CD4-positive, alpha-beta T cell treated with Interleukin-17A for 1 hour (primary cell): ENCODE measurements at places on chromosomes 4 and X.

- no peak for DNase-seq
These were observed 41.7 kb downstream of the PAGE2 start for GRCh38 chrX:55130481-55130880.

- DNase-seq, result no peak
These were observed 134.8 kb downstream of the NAP1L3 start for GRCh38 chrX:93538575-93538974.

GRCh38 chrX:154428176-154429171 is at the start of gene ATP6AP1:
TSS of gene ATP6AP1 (plus strand) at chrX:154428677. CDS start at chrX:154428693, 16 bp downstream.
- peak; percentile 92 for DNase-seq

DNA sequence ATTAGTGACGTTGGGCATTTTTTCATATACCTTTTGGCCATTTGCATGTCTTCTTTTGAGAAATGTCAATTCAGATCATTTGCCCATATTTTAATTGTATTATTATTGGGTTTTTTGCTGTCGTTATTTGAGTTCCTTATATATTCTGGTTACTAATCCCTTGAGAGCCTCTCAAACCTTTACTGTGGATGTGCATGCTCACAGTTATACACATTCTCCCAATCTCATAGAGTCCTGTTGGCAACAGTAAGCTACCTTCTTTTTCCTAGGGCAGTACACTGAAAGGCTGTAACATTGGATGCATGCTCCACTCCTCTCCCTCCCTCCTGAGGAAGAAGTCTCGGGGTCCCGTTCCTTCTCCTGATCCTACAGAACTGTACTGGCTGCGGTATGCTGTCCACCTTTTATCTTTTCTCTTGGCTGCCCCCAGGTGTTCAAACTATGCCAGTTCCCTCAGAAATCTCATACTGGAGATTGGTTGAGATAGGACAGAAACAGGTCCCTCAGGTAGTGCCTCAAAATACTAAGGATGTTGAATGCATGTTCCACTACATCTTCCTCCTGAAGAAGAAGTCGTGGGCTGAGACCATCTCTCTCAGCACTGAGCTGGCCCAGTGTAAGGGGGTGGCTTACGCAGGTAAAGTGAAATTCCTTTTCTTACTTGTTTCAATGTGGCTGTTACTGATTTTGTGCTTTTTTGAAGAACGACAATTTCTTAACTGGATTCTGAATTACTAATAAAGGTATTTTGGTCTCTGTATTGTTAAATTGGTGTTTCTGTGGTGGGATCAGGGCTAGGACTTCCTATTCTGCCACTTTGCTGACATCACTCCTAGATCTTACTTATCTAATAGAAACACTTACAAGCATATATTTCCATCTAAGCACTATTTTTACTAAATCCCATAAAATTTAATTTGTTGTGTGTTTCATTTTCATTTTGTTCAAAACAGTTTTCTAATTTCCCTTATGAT is 145.4 kb upstream of the HUWE1 start:
- peak; percentile 66 for DNase-seq

DNA sequence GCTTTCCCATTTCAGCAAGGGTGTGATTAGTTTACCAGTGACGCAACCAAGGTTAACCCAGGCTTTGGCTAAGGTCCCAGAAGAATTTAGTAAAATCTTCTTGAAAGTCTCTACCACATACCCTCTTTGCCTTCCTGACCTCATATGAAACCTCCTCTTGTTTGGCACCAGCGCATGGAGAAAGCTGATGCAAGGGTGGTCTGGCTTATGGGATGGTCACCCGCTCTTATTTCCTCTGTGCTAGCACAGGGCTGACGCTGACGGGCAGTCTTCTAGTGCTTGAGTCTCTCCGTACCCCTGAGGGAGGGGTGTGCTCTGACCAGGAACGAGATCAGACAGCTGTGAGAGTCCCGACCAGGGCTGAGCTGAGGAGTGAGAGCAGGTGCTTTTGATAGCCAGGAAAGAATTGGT is 137.6 kb downstream of the TENM3 start:
- no peak for DNase-seq

DNA sequence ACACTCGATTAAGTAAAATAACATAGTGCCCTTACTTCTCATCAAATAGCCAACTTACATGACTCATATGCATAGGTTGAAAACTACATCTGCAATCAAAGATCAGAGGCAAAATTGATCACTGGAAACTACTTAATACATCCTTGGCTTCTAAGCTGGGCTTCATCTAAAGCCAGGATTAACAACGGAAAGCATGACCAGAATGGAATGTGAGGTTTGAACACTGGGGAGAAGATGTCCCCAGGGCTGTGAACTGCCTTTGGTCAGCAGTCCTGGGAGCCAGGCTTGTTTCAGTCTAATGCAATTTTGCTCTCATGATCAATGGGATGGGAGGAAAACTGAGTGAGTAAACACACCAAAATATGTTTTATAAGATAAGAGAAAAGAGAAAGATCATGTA is 192.5 kb upstream of the TTC29 start:
- DNase-seq, result no peak

DNA sequence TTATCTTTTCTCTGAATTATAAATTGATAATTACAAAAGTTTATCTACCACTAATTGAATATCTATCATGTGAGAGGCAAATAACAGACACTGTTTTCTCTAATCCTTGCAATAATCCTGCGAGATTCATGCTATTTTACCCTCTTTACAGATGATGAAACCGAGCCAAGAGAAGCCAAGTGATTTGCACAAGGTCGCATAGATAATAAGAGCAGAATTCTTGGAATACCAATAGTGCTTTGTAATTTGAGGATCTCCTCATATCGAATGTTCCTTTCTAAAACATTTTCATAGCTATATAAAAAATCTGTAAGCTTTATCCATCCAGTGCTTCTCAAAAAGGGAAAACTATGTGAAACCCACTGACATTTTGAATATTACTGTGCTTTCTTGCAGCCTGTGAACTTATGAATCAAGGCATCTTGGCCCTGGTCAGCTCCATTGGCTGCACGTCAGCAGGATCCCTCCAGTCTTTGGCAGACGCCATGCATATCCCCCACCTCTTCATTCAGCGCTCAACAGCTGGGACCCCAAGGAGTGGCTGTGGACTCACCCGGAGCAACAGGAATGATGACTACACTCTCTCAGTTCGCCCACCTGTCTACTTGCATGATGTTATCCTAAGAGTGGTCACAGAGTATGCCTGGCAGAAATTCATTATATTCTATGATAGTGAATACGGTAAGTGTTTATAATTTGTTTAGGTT is 743.8 kb upstream of the ATOH1 start:
- no peak for DNase-seq

DNA sequence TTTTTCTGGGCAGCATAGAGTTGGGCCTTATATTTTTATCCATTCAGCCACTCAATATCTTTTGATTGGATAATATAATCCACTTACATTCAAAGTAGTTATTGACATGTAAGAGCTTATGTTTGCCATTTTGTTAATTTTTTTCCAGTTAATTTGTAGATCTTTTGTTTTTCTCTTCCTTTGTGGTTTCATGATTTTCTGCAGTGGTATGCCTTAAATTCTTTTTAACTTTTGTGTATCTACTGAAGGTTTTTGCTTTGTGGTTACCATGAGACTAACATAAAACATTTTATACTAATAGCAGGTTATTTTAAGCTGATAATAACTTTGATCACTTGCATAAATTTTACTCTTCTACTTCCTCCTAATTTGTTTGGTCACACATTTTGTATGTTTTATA is 140.8 kb upstream of the GATB start:
- no peak for DNase-seq

DNA sequence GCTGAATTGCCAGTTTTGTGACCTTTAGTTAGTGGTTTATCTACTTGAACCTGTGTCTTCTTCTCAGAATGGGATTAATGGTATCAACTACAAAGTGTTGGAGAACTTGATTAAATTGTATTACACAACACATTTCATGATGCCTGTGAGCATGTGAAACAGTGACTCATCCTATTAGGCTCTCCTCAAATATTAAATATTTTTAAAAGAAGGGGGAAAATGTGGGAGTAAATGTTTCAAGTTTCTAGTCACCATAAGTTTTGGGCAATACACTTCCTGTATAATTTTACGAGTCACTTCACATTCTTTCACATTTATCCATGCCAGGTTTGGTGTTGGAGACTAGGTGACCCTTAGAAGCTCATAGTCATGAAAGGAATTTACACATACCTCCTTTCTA is 147.0 kb downstream of the HS3ST1 start:
- no peak for DNase-seq

DNA sequence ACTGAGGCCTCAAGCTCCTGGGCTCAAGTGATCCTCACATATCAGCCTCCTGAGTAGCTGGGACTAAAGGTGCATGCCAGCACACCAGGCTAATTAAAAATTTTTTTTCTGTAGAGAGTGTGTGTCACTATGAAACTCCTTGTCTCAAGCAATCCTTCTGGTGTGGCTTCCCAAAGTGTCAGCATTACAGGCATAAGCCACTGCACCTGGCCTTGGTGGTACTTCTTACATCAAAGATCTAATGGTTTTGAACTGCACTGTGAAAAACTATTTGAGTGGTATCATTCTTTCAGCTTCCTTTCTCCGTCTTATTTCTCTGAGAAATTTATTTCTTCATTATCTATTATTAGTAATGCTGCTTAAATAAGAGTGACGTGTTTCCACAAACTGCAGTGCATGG is 98.5 kb downstream of the UNC5C start:
- DNase-seq, result no peak

GRCh38 chrX:113906168-113906567 is 677.7 kb upstream of the HTR2C start:
- no peak for DNase-seq

DNA sequence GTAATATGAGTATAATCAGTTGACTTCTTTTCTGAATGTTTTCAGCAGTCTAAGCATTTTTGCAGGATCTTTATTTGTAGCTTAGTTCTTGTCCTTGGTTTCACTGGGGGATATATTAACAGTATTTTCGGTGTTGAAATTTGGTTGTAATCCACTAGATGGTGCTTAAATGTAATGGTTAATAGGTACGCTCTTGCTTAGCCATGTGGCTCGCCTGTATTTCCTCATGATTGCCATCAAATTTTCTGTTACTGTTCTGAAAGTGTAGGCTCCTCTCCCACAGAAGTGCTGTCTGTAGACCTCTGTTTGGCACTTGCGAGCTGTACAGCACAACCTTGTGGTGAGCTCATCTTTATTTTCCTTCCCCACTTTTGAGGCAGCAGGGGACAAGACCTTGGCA is 3.9 kb upstream of the FAAH2 start:
- DNase-seq, result peak; percentile 45

DNA sequence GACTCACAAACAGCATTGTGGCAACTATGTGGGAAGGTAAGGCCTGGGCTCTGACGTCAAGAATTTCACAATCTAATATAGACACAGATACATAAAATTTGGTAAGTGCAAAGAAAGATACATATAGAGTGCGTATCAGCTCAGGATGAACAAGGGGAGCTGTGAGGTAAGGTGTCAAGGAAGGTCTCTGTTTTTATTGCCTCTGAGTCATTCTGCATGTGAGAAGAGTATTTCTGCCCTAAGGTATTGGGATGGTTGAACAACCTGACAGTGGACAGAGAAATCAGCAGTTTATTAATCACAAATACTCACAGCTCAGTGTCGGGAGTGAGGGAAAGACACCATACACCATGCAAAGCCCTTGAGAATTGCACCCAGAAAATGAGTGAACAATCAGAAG is 89.8 kb downstream of the COMMD8 start:
- DNase-seq, result no peak

- no peak for DNase-seq
These were observed 1662.8 kb upstream of the ADGRL3 start for GRCh38 chr4:59537246-59537886.

- no peak for DNase-seq
These were observed 141.5 kb upstream of the SMAD1 start for GRCh38 chr4:145340071-145340675.

DNA sequence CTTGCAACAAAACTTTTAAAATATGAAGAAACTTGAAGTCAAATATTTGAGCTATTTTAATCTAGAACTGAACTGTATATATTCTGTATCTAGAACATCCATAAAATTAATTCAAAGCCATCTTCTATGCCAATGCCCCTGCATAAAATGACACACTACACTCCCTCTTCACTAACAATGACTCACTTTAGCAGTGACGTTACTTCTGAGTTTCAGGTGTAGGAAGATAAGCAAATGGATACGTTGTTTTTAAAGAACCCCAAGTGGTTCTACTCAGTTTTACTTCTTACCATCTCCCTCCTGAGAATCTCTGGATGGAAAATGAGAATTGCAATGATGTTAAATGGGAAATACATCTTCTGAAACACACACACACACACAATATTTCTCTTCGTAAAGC is 45.2 kb downstream of the CXXC4 start:
- DNase-seq, result no peak

DNA sequence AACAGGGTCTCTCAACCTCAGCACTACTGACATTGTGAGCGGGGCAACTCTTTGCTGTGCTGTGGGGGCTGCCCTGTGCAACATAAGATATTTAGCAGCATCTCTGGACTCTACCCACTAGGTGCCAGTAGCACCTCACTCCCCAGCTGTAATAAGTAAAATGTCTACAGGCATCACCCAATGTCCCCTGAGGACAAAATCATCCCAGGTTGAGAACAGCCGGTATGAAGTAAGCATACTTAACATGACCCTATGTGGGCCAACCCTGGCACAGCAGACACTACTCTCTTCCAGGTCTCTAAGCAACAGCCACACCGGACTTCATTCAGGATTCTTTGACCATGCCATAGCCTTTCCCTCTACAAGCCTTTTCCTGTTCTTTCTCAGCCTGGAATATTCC is 10.5 kb upstream of the MGST2 start:
- DNase-seq, result no peak

GRCh38 chrX:115413246-115413878 is 123.8 kb downstream of the LUZP4 start:
- no peak for DNase-seq

GRCh38 chrX:141341341-141341740 is 99.0 kb upstream of the SPANXC start:
- DNase-seq, result no peak

GRCh38 chr4:101711590-101712260 is 78.8 kb upstream of the BANK1 start:
- no peak for DNase-seq

- DNase-seq, result no peak
These were observed 45.5 kb downstream of the SGMS2 start for GRCh38 chr4:107870236-107870635.
